ENCODE measurements at places on chromosomes 3 and 15.

- DNase-seq = no peak
Observed at GRCh38 chr3:120649830-120650233, 32.2 kb downstream of the HGD start.

- no peak for DNase-seq
Observed at GRCh38 chr3:183845090-183845489, 19.7 kb upstream of the MAP6D1 start.

DNA sequence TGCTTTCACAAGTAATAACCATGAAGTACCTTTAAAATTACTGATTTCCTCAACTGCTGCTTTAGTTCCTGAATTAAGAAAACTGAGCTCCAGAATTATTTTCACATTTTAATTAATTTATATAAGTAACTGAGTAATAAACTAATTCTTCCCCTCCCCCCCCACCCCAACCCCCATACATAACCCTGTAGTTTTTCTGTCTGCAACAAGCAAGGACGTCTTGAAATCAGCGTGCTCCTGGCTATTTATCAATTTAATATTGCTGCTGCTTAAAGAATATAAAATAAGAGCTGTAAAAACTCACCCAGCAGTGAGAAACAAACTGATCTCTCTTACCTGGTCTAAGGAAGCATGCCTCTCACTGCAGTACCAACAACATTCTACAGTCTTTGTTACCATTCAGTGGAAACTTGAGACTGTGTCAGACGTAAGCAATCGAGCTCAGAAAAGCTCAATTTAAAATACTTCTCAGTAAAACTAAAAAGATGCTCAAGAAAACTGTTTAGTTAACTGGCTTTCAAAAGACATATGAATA lies 121.0 kb downstream of the TFDP2 start:
- no peak for DNase-seq

DNA sequence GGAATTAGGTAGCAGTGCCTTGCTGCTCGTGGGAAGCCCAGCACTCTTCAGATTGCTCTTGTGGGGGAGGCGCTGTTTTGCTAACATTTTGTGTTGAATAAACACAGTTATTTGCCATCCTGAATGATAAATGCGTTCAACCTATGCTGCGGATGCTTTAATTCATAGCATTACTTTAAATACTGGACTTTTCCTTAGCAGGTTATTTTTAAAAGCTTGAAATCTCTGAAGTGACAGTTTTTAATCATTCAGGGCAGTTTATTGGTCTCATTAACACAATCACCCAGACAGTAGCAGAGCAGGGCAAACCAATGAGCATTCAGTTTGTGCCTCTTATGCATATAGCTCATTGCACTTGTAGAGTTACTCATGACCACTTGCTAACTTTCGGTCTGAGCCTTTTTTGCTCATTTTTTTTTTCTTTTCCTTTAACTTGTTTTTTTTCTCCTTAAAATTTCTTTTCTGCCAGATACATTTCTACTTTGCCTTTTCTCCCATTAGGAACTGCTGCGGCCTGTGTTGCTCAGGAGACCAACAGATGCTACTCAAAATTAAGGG lies 5.2 kb downstream of the CACNA2D3 start:
- no peak for DNase-seq

GRCh38 chr15:85766001-85766831 lies 28.5 kb downstream of the KLHL25 start:
- DNase-seq = peak; percentile 37

DNA sequence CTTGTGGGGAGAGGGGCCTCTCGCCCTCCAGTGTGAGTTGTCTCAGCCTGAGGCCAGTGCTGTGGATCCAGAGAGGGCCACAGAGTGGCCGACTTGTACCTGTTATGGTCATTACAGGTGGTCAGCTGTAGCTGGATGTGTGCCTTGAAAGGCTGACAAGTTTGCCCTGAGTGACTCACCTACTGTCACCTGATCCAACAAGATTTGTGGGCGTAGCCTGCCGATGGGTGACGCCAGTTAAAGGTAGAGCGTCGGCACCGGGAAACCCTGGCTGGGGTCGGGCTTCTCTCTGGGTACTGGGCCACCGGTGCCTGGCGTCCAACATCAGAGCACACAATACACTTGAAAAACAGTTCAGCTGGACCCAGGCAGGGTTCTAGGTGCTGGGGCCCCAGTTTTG lies 2.8 kb upstream of the ISG20 start:
- DNase-seq = no peak

GRCh38 chr15:101188637-101189408 lies 63.0 kb downstream of the CHSY1 start:
- DNase-seq = peak; percentile 54

- DNase-seq = peak; percentile 66
Observed at GRCh38 chr3:52313774-52314188, 2.3 kb upstream of the DNAH1 start.

DNA sequence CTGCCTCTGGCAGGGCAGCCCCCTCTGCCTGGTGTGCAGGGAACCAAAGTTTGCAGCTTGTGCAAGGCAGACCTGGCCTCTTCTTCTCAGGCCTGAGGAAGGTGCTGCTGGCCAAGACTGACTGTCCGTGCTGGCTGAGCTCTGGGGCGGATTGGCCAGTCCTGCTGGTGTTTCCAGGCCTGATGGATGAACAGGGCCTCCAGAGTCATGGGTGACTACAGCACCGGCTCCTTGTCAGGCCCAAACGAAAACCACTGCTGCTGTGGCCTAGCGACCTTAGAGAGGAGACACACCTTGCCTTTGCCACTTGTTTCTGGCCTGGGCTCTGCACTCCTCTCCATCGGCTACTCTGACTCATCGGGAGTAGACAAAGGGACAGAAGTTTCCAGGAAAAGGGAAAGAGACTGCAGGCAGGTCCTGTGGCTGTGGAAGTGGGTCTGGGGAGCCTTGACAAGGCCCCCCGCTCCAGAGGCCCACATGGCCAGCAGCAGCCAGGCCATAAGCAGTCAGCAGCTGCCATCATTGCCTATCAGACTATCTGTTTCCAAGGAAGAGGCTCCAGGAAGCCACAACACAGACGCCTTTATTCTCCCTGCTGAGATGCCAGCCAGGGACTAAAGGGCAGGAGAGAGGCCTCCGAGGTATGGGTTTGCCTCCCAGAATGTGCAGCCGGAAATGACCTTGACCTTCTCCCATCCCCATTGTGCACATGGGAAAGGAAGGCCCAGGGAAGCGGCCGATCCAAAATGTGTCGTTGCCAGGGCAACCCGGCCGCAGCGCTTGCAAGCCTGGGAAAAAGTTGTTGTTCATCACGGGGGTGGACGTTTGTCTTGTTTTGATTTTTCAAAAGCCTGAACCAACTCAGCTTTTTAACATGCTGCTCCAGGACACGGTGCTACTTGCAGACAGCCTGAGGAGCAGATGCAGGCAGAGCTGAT lies 160.5 kb downstream of the CHSY1 start:
- no peak for DNase-seq

DNA sequence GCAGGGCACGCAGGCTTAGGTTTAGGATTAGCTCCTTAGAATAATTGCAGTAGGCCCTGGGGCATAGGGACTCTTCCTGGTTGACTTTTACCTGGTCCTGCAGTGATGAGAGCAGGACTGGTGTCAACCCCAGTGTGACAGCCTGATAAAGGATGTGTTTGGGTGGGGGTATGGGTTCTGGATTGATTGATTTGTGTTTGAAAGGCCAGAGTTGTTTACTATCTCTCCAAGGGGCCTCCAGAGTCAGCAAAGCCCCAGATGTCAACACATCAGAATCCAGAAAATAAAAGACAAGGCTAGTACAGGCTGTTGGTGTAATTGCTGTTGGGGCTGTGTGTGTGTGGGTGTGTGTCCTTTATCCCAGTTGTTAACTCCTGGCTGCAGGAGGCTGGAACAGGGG lies 122.3 kb downstream of the CHRNA7 start:
- no peak for DNase-seq

GRCh38 chr3:158539414-158540014 lies 31.5 kb upstream of the MLF1 start:
- DNase-seq = peak; percentile 34

- DNase-seq = no peak
Observed at GRCh38 chr3:23219552-23219951, 16.4 kb downstream of the UBE2E2 start.

GRCh38 chr3:104514371-104514770 lies 852.3 kb upstream of the ALCAM start:
- no peak for DNase-seq

GRCh38 chr3:10883478-10884234 lies 67.6 kb downstream of the SLC6A11 start:
- no peak for DNase-seq

GRCh38 chr15:91520850-91521249 lies 332.7 kb upstream of the SLCO3A1 start:
- peak; percentile 49 for DNase-seq

- DNase-seq = no peak
Observed at GRCh38 chr15:84703808-84704207, 12.1 kb downstream of the SEC11A start.

- DNase-seq = no peak
Observed at GRCh38 chr3:115022199-115022598, 124.9 kb downstream of the ZBTB20 start.

DNA sequence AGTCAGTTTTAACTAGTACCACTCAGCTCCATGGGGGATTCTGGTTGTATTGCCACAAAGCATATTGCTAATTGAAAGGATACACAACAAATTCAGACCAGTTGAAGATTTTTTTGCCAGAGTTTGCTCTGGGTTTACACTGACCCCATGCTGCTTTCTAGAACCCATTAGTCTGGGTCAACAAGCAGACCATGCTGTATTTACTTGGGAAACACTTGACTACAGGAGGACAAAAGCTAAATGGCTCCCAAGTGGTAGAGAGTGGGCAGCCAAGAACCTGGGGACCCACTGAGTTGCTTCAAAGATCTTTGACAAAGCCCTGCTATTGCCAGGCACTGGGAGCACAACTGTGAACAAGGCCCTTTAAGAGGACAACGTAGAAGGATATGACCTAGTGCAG lies 86.8 kb upstream of the PSMD6 start:
- DNase-seq = no peak

GRCh38 chr3:126867190-126867862 lies 115.6 kb upstream of the PLXNA1 start:
- DNase-seq = no peak

- DNase-seq = no peak
Observed at GRCh38 chr3:57689367-57690053, 3.4 kb downstream of the DENND6A start.

DNA sequence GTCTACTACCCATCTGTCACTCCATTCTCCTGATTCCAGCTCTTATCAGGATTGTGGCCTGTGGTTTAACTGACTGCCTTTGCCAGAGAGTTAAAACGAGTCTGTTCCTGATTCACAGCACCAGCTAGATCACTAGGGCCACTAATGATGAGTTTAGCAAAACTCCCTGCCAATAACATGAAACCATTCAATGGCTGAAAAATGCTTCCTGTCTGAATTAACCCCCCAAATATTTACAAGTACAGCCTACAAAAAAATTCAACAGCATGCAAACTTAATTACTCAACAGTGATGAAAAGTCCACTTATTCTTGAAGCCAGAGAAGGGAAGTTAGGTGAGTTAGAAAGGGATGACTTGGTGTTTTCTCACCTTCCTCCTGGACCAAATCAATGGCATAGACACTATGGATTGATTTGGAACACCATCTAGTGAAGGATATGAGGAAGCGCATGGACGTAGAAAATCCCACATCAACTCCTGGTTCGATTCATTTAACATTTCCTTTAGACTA lies 141.4 kb downstream of the TGFBR2 start:
- DNase-seq = peak; percentile 55

DNA sequence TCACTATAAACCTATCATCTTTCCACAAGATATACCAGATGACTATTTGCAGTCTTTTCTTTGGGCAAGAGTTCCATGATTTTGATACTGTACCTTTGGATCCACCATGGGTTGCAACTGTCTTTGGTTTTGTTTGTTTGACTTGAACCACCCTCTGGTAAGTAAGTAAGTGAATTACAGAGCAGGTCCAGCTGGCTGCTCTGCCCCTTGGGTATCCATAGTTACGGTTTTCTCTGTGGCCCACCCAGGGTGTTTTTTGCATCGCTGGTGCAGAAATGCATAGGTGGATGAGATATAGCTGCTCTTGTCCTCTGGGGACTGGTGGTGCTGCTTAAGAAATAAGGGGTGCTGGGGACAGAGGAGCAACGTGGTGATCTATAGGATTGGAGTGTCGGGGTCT lies 33.8 kb downstream of the CHDH start:
- no peak for DNase-seq

- DNase-seq = no peak
Observed at GRCh38 chr3:173869766-173870165, 472.2 kb downstream of the NLGN1 start.

GRCh38 chr15:42010434-42010833 lies 10.4 kb downstream of the PLA2G4E start:
- DNase-seq = peak; percentile 78

GRCh38 chr3:149494759-149495580 lies 20.5 kb downstream of the TM4SF4 start:
- DNase-seq = peak; percentile 76

DNA sequence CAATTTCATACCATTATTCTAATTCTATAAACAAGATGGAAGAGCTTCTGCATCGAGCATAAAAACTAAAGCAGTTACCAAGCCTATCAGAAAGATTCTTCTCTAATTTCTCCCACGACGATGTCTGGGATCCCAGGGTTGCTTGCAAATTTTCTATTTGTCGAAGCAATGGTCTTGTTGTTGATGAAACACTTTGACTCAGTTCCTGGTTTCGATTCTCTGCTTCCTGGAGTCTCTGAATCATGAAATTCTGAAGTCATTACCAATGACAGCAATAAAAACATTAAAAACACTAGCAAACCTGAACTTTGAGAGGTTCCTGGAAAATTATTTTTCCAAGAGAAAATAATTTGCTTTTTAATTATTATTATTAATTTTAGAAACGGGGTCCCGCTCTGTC lies 18.7 kb downstream of the TMF1 start:
- peak; percentile 53 for DNase-seq

GRCh38 chr3:40116478-40117177 lies 192.9 kb upstream of the EIF1B start:
- DNase-seq = peak; percentile 56

GRCh38 chr3:183117056-183117455 lies 17.8 kb upstream of the MCCC1 start:
- DNase-seq = no peak

DNA sequence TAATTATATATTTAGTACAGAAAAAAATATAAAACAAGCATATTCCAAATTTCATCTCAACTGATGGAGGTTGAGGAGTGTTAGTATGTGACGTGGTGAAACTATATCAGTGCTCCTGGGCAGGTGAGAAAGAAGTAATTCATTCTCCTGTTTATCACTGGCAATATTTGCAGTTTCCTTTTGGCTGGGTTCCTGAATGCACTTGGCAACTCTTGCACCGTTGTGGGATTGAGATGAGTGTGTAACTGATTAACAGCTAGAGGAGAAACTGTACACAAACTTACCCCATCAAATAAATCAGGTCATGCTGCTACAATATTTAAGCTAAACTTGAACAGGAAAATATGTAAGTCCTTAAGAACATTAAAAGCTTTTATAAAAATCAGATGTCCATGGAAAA lies 2.1 kb upstream of the ATP13A4 start:
- no peak for DNase-seq

GRCh38 chr15:63539521-63539920 lies 35.1 kb downstream of the USP3 start:
- no peak for DNase-seq

- DNase-seq = no peak
Observed at GRCh38 chr3:133283958-133284807, 115.7 kb upstream of the BFSP2 start.
